Right lobe of liver (tissue), 6 donors: ENCODE measurements at places on chromosomes 3 and 15. TPM values are rescaled to one million over a fixed set of nuclear protein-coding genes. Genes with fewer than 3 reads are reported as not detected.

The GOLGA8J gene
- total RNA-seq = not detected

DNA sequence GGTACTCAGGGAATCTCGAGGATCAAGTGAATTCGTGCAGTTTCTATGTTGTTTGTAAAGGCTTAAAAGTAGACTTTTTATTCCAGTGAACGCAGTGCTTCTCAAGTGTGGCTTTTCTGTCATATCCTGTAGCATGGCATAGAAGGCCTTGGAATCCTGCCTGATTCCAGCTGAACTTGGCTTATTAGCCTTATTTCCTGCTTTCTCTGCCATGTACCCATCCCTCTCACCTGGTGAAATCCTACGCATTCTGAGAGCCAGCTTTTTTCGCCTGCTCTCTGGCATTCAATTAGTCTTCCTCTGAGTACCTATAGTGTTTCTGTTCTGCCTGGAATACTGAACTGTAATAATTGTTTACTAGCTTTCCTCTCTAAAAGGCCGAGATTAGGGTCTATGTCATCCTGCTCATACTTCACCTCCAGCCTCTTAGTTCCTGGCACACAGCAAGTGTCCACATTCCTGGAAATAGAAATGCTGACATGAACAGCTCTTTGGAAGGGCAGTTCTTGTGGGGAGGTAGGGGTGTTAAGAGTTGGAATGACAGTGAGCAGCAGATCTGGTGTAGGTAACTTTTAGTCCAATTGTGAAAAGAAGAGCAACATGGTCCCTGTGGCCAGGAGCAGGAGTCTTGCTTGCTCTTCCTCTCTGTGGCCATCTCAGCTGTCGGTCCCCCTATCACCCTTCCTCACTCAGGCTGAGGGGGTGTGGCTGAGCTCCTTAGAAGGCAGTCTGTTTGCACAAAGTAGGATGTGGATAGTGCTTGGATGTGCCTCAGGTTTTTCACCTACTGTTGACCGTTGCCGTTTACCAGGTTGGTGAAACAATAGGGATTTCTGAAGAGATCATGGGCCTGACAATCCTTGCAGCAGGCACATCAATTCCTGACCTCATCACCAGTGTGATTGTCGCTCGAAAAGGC, 30.4 kb downstream of the SLC24A1 start:
- DNase-seq = no peak

DNA sequence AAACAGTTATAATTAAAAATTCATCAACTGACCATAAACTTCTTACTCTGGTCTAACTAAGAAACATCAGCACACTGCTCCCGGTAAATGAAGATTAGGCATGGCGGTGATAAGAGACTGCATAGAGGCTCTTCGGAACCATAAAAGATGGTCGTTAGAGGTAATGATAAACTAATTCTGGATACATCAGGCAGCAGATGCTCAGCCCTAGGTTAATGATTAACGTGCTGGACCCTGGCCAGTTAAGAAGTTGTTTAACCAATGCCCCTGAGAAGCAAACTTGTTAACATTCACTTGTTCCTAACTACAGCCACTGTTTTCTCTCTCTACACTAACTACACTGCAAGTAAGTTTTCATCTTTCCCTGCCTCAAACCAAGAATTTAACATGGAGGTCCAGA, 111.5 kb downstream of the PDZRN3 start:
- peak; percentile 91 for DNase-seq

DNA sequence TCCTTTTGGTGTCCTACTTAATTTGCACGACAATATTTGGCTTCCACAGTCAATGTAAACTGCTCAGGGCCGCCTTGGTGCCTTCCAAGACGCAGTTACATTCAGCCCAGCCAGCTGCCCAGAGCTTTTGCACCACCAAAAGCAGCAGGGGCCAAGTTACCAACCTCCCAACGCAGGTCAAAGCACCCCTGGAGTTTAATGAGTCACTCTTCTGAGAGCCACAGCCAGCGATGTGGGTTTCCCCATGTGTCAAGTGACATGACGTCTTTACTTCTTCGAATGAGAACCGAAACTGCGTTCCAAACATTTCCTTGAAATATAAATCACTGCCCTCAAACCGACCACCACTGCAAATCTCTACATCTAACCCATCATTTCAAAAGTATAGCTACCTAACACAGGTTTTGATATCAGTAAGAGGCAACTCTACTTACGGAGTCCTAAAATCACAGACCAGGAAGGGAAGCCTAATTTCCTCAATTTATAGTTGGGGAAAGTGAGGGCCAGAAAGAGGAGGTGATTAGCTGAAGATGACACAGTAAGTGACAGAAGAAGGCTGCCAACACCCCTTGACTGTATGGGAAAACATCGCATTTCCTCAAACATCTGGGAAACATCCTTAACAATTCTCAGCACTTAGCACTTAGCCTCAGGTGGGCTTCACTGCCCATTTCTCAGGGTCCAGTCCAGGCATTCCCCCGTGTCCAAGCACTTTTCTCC, 24.5 kb downstream of the MB21D2 start:
- DNase-seq = no peak

GRCh38 chr3:187107989-187108388, 31.3 kb downstream of the RPL39L start:
- no peak for DNase-seq

DNA sequence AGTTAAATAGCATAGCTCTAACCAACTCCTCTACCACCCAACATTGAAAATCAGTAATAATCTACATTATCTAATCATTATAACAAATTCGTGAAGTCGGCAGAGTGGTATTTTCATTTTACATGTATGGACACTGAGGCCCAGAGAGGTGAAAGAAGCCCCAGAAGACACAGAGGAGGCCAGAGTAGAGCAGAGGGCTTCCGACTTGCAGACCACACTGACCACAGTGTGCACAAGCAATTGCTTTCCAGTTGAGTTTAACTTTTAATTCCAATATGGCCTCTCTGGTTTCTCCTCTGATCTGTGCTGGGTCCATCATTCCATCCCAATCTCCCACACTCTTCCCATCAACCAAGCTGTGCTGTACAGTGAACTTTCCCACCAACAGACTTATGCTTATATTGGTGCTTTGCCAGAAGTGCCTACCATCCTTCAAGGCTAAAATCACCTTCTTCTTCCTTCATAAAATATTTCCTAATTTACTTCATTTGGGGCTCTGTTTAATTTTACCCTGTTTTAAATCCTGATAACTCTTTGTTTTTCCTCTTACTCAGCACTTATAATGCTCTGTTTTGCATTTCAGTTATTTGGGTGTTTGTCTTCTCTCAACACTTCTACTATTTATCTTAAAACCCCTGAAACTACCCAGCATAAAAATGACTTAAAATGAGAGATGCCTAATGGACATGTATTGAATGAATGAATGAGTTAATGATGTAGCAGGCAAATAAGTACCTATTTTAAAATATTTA, 81.8 kb upstream of the TNFSF10 start:
- no peak for DNase-seq

The SLC35G2 gene
- 0.66 TPM for total RNA-seq

GRCh38 chr15:95994418-95994817, 336.1 kb upstream of the NR2F2 start:
- DNase-seq = no peak

- no peak for DNase-seq
Observed at GRCh38 chr3:64488939-64489338, 198.9 kb downstream of the ADAMTS9 start.
